Amniotic epithelial cell (primary cell): ENCODE measurements at places on chromosomes 5 and 9.

DNA sequence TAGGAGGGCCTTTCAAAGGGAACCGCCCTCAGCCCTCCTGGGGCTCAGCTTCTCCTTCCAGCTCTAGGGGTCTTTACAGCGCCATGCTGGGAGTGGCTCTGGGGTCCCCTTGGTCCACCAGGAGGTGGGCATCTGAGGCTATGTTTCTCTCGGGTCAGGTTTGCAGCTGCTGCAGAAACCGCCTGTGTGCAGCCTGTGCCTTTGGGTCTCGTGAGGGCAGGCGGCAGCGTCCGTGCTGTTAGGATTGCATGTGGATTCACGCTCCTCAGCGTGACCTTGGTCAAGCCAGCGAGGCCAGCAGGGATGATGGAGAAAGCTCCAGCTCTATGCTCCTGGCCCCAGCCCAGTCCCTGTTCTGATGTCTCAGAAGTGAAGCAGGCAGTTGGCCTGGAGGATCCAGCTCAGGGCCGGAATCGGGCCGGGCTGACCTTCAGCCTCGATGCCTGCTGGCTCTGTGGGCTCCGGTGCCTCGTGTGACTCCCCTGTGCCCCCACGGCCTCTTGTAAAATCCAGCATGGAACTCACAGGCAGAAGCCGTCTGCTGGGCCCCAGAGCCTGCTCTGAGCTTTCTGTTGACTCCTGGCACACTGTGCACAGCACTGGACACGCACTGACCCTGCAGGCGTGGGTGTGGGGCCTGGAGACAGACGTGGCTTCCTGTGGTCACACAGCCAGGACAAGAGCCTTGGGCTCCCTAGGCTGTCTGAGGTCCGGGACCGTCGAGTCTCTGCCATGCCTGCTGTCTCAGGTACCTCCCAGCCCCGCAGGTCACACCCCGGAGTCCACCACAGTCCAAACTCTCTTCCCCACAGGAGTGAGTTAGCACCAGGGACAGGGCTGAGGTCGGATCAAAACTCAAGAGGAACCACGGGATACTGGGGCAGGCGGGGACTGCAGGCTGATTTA lies 54.3 kb downstream of the TRIP13 start:
- DNase-seq = no peak

DNA sequence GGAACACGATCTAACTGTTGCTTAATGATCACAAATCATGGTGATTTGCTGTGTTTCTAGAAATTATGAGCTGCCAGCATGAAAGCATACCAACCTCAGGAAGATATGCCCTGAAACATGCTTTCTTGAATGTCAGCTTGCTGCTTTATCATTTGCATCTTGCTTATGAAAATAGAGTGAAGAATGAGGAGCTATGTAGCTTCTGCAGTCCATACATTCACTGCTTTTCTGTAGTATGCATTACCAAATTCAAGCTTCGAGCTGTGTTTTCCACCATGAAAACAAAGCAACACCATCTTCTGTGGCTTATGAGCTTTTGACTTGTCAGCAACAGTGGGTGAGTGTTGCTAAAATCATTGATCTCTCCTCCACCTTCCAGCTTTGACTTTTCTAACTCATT lies 16.5 kb downstream of the F2RL2 start:
- DNase-seq = no peak

GRCh38 chr5:116359592-116359991 lies 215.0 kb downstream of the SEMA6A start:
- DNase-seq = no peak

DNA sequence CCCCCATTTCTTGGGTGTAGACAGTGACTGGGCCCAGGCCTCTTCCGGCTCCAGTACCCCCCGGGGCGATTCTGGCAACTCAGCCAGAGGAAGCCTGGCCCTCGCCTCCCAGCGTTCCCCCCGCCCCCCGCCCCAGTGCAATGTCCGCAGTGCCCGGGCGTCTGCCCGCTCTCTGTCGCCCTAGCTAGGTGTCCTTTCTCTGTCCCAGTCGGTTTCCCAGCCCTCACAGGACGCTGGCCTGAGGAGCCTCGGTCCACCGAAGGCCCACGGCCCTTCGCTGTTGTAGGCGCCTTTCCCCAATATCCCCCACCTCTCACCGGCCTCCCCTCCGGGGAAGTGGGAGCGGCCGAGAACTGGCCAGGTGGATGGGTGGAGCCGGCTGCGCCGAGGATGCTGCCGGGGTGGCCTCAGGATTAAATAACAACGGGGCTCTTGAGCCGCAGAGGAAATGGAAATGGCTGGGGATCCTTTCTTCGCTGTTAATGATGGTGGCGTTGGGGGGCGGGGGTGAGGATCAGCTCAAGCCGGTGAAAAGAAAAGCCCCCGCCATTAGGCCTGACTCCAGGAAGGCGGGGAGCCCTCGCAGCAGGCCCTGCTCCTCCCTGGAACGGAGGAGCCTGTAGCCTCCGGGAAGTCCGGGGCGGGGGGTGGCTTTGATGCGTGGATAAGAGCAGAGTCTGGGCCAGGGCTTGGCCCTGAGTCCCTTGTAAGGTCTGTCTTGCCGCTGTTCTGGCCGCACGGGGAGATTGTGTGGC lies 1.1 kb upstream of the SPRY4 start:
- peak; percentile 74 for DNase-seq

DNA sequence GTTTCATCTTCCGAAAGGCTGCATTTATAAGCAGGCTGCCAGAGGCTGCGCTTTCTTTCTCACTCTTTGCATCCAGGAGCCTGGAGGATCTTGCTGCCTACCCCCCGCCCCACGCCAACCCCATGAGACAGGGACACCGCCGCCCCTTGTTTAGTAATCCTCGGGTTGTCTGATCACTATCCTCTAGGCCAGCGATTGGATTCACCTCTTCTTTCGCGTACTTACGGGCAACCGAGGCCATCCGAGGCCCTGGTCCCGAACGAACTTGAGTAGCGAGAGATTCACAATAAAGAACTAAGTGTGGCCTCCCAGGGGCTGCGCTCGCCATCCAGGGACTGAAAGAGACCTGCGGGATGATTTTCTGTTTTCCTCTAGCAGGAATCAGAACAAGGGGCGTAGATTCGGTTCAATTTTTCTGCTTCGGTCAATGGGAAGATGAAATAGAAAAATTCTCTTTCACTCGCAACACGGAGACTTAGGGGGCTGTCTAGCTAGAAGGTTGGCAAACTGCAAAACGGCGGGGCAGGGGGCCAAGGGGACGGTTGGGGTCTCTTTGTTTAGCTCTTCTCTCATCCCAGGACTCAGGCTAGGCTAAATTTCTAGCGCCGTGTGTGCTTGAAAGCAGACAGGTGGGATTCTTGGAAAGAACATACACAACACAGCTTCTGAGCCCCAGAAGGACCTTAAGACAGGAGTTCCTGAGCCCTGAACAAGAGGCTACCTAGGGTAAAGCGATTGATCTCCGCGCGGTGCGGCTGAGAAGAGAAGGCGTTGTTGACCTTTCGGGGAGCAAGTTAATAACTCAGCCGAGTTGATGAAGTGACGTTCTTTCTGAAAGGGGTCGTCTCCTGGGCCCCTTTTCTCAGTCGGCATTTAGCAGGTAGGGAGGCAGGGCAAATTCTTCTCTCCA lies 5.8 kb upstream of the ISL1 start:
- DNase-seq = no peak

- DNase-seq = peak; percentile 99
Measured at GRCh38 chr9:94922098-94922607, 195.7 kb downstream of the AOPEP start.

DNA sequence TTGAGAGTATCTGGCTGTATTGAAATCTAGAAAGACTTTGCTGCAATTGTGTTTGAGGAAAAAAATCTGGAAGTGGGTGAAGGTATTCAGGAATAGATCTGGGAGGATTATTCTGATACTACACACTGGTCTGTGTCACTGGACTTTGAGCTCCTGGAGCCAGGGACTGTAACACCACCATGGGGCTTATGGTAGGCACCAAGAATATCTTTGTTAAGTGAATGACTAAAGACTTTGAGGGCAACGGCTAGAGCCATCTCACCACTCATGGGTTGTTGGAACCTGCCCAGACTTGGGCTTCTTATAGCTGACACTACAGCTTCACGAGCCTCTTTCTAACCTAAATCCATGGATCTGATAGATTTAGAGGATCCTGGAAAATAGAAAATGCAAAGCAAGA lies 10.2 kb downstream of the NFX1 start:
- DNase-seq = no peak

- DNase-seq = peak; percentile 55
Measured at GRCh38 chr5:103232393-103232999, 26.1 kb upstream of the MACIR start.

- DNase-seq = no peak
Measured at GRCh38 chr5:74529101-74529500, 111.4 kb downstream of the ENC1 start.

DNA sequence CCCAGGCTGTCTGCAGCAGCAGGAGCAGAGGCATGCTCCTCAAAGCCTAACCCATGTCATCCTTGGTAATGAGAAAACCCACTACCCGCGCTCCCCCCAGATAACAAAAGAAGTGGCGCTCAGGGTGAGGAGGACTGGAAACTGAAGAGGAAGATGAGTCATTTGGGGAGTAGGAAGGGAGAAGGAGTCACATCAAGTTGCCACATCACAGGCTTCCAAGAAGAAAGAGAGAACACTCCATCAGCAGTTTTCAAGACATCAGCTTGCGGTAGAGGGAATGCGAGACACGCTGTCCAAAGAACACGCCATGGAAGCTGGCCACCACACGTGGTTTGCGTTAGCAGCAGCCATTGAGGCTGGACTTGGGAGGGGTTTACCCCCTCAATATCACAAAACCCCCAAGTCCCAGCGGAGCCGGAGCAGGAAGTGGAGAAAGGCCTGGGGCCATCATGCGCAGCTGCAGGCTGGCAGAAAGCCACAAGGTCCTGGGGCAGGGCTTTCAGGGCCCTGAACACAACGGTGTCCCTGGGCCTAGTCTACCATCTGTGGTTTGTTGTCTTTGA lies 41.5 kb downstream of the SH3PXD2B start:
- DNase-seq = peak; percentile 98

GRCh38 chr5:126188804-126189203 lies 234.4 kb upstream of the GRAMD2B start:
- DNase-seq = no peak

DNA sequence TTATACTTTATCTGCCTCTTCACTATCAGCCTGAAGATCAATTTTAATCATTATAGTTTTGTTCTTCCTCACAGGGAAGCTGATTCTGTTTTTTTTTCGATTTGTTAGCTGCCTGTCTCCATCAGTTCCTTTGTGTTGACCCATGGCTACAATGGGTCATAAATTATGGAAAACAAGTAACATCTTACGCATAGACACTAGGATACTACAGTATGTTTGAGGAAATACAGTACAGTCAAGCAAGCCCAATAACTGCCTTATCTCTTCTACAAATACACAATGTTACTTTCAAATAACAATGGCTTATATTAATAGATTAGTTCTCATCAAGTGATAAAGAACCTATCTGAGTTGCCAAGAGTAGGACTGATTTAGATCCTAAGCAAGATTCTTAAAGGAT lies 160.5 kb upstream of the FREM1 start:
- no peak for DNase-seq

GRCh38 chr9:19690128-19690527 lies 98.7 kb downstream of the SLC24A2 start:
- DNase-seq = no peak

DNA sequence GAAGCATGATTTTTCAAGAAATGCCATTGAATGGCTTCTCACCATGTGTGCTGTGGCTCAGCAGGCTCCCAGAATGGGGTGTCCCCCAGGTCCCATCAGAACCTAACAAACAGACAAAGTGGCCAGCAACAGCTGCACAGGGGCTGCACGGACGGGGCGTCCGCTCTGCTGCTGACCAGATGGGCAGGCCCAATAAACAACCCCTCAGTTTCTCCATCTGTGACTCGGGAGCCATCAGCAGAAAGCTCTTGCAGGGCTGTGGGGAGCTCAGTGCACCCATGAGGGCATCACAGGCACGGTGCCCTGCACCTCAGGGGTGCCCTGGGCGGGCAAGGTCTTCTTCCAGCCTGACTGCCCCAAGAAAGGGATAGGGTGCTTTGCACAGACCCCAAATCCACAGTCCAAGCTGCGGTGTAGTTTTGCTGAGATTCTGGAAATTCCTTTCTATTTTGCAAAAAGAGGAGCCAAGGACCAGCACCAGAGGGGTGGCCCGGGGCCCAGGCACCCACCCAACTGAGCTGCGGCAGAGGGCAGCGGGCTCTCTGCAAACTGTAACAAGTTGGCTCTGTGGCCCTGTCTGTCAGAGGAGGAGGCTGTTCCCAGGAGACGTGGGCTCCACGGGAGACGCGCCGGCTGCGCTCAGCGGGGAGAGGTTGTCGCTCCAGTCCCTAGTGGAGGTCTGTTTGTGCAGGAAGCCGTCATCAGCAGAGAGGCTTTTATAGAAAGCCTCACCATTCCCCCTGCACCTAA lies 138.7 kb upstream of the PPP1R26 start:
- no peak for DNase-seq

DNA sequence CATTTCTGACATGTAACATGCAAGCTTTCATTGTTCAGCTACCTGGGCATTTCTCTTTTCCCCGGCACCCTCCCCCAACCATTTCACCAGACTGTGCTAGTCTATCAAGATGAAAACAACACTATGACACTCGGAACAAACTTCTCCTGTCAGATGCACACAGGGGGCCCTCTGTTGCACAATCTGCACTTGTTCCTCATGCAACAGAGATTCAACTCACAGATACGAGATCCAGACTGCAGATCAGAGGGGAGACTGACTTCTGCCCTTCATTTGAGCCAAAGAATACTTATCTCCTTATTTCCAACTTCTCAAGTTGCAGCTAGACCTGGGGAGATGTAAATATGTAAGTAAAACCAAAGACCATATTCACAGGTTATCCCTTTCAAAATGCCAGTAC lies 15.7 kb upstream of the FST start:
- no peak for DNase-seq

- peak; percentile 10 for DNase-seq
Measured at GRCh38 chr9:109329638-109330258, 8.9 kb upstream of the EPB41L4B start.

DNA sequence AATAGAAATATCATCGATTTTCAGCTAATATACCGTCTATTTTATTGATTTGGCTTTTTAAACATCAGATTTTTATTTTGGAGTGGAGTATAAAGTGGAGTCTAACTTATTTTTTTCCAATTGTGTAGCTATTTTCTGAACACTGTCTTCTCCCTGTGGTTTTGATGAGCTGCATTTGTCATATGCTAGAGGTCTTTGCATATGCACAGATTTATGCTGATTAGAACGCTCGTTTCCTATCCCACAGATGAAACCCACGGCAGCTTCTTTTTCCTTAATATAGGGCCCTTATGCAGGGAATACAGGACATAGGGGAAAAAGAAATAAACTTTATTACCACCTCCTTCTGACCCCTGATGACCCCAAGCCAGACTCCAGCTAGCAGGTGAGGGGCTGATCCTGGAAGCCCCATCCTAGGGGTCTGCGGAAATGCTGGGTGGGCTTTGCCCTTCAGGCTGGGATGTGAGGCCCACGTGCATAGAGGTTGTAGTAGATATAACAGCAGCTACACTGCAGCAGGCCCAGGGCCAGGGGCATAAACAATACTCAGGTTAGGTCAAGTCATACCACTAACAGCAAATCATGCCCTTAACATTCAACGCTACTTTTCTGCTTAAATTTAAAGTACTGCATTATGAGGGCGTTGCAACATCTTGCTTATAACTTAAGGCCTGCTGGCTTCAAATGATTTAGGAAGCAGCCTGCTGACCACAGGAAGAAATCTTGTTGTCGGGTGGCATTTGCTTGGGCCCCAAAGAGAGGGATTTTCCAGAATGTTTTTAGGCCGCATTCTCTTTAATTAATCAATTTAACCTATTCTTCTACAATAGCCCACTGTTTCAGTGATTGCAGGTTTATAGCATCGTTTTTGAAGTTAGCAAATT lies 28.5 kb downstream of the MVB12B start:
- DNase-seq = peak; percentile 4
